ENCODE measurements at places on chromosomes 16 and 17. TPM values are rescaled to one million over a fixed set of nuclear protein-coding genes. Genes with fewer than 3 reads are reported as not detected.

- no peak within 1 kb of the TSS for H3K27ac ChIP-seq
- no peaks in the 10 kb centered on the region for H3K27me3 ChIP-seq
- H3K4me1 ChIP-seq: peaks cover 10% of the 10 kb centered on the region
- no peaks in the 10 kb centered on the region for H3K36me3 ChIP-seq
- DNase-seq: no peak
These were observed at the start of gene MYH10 for GRCh38 chr17:8630227-8630801. MYH10 (minus strand) TSS chr17:8630725; CDS start chr17:8623246, 7,479 bp downstream.

DNA sequence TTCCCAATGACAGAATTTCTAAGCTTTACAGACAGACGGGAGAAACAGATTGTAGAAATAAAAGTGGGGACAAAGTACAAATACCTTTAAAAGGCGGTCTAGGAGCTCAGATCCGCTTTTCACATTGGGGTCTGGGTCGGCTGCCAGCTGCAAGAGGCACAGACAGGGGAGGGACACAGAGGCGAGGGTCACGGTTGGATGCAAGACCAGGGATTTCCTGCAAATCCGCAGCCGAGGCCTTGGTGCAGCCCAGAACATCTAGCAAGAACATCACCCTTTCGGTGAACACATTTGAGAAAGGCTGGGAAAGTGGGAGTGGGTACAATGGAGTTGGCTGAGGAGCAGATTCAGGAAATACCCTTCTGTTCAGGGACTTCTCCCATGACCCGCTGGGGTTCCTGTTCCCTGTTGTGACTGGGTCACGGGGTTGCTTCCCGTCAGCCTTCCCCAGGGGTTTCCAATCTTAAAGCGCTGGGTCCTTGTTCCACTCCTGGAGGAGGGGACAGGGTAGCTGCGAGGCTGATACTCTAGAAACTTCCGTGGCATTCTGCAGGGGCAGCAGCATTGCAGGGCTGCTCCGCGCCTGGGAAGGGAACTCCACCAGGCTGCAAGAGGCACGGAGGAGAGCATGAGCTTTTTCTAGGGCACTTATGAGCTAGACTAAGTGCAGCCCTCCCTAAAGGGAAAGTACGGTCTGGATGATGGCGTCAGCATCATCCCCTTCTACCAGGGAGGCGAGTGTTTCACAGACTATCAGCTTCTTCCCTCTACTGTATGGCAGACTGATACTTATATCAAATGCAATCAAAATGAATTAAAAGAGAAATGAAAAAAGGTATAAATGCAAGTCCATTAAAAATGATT is 16.0 kb downstream of the VAC14 start:
- no peaks in the 10 kb centered on the region for H3K4me1 ChIP-seq
- no peak for DNase-seq
- H3K27me3 ChIP-seq: no peaks in the 10 kb centered on the region
- H3K27ac ChIP-seq: no peak overlapping the region
- H3K36me3 ChIP-seq: peaks cover 43% of the 10 kb centered on the region
- H3K4me3 ChIP-seq: no peak overlapping the region

GRCh38 chr16:73054813-73055482 is 7.0 kb upstream of the ZFHX3 start:
- H3K4me1 ChIP-seq: peaks cover 9% of the 10 kb centered on the region
- H3K27me3 ChIP-seq: peaks cover 50% of the 10 kb centered on the region
- DNase-seq: no peak
- H3K27ac ChIP-seq: no peak overlapping the region

DNA sequence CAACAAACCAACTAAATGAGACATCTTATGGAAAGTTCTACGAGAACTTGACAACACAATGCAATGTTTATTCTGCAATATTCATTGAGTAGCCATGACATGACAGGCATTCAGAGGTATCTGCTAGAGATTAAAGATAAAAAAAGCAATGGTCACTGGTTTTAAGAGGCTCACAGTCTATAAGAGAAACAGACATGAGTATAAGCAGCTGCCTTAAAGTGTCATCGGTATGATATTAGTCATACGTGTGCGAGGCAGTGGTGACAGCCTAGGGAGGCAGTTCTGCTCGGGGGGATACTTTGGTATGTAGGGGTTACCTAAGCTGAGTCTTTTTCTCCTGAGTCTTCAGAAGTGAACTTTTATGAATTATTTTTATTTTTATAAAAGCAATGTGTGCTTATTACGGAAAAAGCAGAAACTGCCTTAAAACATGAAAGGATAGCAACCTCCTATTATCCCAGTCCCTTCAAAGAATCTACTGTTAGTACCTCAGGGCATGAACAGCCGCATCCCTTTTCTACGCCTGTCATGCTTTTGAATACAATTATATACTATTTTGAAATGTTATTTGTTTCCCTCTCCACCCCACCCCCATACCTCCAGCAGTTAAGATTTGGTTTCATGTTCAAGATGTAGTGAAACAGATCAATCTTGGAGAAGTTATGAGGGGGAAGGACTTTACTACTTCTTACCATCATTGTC is 7.7 kb downstream of the ST6GALNAC1 start:
- H3K36me3 ChIP-seq: no peaks in the 10 kb centered on the region
- H3K27me3 ChIP-seq: no peaks in the 10 kb centered on the region
- no peak overlapping the region for H3K4me3 ChIP-seq
- H3K27ac ChIP-seq: no peak overlapping the region
- no peak for DNase-seq

DNA sequence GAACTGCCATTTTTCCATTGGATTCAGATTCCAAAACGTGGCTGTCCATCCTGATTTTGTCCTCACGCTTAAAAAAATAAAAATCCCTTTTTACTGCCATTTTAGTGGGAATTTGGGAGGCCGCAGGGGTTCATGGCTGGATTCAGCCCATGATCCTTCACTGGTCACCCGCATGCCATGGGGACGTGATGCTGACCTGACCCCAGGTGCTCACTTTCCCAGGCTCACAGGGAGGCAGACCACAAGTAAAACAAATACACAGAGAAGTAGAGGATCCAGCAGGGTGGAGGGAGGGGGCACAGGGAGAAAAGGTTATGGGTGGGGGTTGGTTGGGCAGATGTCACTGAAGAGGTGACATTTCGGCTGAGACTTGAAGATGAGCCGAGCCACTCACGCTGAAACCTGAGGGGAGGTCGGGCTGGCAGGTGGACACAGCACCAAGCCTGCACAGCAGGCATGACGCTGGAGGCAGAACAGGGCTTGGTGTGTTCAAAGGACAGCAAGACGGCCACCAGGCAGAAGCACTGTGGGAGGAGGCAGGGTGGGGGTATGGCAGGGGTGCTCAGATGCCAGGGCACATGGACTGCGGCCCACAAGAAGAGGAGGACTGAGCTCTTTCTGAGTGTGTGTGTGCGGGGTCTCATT is 10.7 kb downstream of the COX4I1 start:
- H3K4me3 ChIP-seq: no peak overlapping the region
- no peak for DNase-seq
- H3K36me3 ChIP-seq: peaks cover 23% of the 10 kb centered on the region
- H3K27ac ChIP-seq: no peak overlapping the region

GRCh38 chr17:29257756-29258155 is 11.1 kb downstream of the CRYBA1 start:
- H3K4me3 ChIP-seq: no peak overlapping the region
- H3K36me3 ChIP-seq: peaks cover 45% of the 10 kb centered on the region
- 0 out of 2 replicates have a peak, but pooled peaks cover 2% of the 10 kb centered on the region for H3K4me1 ChIP-seq
- no peak for DNase-seq
- H3K27ac ChIP-seq: no peak overlapping the region
- no peaks in the 10 kb centered on the region for H3K27me3 ChIP-seq

DNA sequence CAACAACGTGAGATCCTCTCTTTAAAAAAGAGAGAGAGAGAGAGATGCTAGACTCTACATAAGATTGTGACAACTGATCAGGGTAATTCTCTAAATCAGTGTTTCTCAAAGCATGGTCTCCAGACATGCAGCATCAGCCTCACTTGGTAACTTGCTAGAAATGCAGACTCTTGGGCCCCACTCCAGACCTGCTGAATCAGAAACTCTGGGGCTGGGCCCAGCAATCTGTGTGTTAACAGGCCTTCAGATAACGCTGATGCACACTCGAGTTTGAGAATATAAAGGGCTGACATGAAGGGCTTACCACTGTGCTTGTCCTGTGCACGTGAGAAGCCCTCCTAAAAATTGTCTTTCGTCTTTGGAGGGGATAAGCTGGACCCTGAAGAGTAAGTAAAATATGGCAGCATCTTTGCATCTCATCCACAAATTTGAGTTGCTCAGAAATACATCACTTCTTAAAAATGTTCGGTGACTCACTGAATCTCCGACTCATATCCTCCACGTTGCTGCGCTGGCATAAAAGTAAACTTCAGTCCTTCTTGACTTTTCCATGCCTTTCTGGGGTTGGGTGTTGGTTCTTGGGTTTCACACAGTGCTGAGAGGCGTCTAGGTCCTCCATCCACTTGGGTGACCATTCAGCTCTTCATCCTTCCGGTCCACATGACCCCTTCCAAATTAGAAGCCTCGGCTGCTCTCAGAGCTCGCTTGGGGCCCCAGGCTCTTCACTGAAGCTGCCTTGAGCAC is 26.1 kb upstream of the KDM8 start:
- no peaks in the 10 kb centered on the region for H3K36me3 ChIP-seq
- no peaks in the 10 kb centered on the region for H3K27me3 ChIP-seq
- no peak overlapping the region for H3K4me3 ChIP-seq
- H3K4me1 ChIP-seq: no peaks in the 10 kb centered on the region
- DNase-seq: no peak

DNA sequence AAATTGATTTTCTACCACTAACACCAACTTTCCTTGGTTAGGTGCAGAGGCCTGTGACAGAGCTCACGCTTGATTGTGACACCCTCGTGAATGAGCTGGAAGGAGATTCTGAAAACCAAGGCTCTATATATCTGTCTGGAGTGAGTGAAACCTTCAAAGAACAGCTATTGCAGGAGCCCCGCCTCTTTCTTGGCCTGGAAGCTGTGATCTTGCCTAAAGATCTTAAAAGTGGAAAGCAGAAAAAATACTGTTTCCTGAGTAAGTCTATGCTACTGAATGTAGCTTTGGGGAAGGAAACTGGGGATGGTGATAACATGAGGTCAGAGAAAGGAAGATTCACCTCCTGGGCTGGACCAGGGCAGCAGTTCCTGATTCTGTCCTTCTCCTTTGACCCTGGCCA is 38.3 kb downstream of the REXO5 start:
- H3K36me3 ChIP-seq: peaks cover 41% of the 10 kb centered on the region
- H3K27me3 ChIP-seq: no peaks in the 10 kb centered on the region
- H3K4me1 ChIP-seq: no peaks in the 10 kb centered on the region
- no peak overlapping the region for H3K27ac ChIP-seq
- no peak for DNase-seq

DNA sequence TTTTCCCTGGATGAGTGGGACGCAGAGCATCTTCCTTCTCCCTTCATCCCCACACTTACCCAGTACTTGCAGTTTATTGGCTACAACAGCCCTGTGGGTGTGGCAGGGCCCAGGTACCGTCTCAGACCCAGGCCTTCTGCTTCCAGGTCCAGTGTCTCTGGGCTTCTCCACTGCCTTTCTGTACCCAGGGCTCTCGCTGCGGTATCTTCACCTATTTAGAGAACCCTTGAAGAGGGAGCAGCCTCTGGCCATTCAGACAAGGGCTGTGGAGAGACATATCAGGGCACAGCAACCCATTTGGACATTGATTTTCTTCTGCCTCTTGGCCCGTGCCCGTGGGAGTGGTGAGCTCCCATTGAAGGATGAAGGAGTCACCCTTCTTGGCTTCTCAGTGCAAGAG is 17.3 kb downstream of the TBX4 start:
- H3K4me1 ChIP-seq: no peaks in the 10 kb centered on the region
- no peaks in the 10 kb centered on the region for H3K36me3 ChIP-seq
- H3K27ac ChIP-seq: no peak overlapping the region
- peaks cover 10% of the 10 kb centered on the region for H3K27me3 ChIP-seq
- no peak for DNase-seq

DNA sequence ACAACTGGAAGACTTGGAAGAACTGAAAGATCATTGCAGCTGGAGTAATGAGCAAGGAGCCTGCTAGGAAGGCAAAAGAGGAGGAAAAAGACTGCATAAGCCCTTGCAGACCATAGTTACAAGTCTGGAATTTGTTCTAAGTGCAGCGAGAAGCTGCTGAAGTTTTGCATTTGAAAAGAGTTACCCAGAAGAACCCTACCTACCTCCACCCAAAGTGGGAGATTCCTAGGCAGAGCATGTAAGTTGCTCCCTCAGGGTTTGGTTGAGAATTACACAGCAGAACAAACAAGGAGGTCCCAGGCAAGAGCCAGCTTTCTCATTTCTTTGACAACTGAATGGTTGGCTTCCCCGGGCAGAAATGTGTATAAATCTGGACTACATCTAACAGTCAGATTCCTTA is 118.7 kb upstream of the NUDT7 start:
- no peak overlapping the region for H3K27ac ChIP-seq
- no peak overlapping the region for H3K4me3 ChIP-seq
- H3K4me1 ChIP-seq: 0 out of 2 replicates have a peak, but pooled peaks cover 5% of the 10 kb centered on the region
- H3K27me3 ChIP-seq: no peaks in the 10 kb centered on the region

DNA sequence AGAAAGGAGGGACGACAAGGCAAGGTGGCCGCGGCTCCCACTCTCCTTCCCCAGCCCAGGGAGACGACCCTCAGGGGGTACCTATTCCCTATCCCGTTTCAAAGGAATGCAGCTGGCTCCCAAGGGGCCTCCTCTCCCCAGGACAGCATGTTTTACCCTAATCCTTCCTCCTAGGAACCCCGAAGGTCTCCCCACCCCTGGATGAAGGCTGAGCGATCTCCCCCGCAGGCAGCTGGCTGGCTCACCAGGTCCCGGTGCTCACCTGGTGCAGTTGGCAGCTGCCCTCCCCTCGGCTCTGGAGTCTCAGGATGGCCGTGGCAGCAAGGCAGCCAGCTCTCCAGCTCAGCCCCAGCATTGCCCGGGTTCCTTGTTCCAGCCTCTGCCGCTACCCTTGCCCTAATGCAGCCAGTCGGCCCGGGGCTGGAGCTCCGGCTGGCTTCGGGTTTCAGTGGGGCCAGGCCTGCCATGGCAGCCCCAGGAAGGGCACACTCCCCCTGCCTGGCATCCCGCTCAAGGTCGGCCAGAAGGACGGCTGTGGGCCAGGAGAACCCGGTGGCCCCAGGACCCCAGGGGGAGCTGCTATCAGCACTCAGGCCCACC is 4.6 kb downstream of the CLUH start:
- H3K4me1 ChIP-seq: peaks cover 4% of the 10 kb centered on the region
- no peaks in the 10 kb centered on the region for H3K27me3 ChIP-seq
- no peak overlapping the region for H3K4me3 ChIP-seq
- H3K36me3 ChIP-seq: peaks cover 7% of the 10 kb centered on the region
- DNase-seq: no peak

DNA sequence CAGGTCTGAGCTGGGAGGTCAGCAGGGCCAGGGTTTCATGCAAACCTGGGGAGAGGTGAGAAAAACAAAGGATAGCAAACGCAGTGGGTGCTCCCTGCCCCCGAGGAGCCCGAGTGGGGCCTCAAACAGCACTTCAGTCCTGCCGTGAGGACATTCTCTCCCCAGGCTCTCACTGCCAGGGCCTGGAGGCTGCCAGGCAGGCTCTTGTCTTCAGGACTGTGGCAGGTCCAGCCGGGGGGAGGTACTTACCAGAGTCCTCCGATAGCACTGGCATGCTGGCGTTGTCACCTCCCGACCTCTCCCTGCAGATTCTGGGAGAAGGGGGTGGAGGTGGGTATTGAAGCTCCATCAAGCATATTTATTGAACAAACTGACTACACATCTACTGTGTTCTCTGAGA is 1.3 kb downstream of the MPP3 start:
- no peak for DNase-seq
- H3K36me3 ChIP-seq: peaks cover 8% of the 10 kb centered on the region
- peak overlapping the region; percentile 88 for H3K4me3 ChIP-seq
- H3K27me3 ChIP-seq: peaks cover 6% of the 10 kb centered on the region
- no peaks in the 10 kb centered on the region for H3K4me1 ChIP-seq
- no peak overlapping the region for H3K27ac ChIP-seq

HSD17B1 gene
- total RNA-seq: 1.3 TPM

PRDM7 gene
- total RNA-seq: not detected

ARL5C gene
- not detected for total RNA-seq

CLEC10A gene
- total RNA-seq: not detected

KRTAP2-2 gene
- total RNA-seq: not detected

CCDC144A gene
- 1.9 TPM for total RNA-seq

NKD1 gene
- 1.9 TPM for total RNA-seq

Measured in H9 (cell line).